Tongue (tissue), 3 donors: ENCODE measurements at places on chromosomes 1 and 21.

GRCh38 chr1:187034501-187034900, 205.8 kb downstream of the PLA2G4A start:
- DNase-seq: no peak

GRCh38 chr1:111603979-111604378, 15.6 kb upstream of the RAP1A start:
- DNase-seq: no peak

DNA sequence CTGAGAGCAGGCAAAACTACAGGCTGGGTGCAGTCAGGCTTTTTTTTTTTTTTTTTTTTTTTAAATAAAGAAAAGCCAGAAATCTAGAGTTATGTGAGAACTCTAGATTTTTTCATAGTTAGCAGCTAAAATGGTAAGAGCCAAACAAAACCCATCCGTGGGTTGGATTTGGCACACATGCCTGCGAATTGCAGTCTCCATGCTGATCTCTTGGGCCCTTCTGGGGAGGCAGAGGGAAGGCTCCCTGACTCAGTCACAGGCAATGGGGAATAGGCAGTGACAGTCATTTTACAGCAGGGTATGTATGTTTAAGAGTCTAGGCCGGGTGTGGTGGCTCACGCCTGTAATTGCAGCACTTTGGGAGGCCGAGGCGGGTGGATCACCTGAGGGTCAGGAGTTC, 2.6 kb downstream of the TXLNA start:
- no peak for DNase-seq

GRCh38 chr1:6288665-6289064, 27.8 kb upstream of the GPR153 start:
- no peak for DNase-seq

DNA sequence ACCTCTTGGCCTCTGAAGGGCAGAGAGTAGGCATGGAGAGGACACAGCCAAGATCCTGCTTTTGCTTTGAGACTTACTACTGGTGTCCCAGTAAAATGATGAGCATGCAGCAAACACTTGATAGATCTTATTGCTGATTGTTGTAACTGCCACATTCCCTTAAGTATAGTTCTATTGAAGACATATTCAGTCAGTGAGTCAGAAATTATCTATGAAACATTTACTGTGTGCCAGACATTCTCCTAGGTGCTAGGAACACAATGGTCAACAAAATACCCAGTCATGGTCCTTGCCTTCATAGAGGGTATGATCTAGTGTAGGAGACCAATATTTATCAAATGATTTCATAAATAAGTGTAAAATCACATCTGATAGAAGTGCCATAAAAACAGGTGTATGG, 13.6 kb downstream of the STYXL2 start:
- no peak for DNase-seq

GRCh38 chr1:63622849-63623566, 29.8 kb downstream of the PGM1 start:
- peak; percentile 22 for DNase-seq
